ENCODE measurements at places on chromosomes 2 and 18.

- DNase-seq: no peak
Measured at GRCh38 chr2:164913640-164914350, 41.5 kb downstream of the SLC38A11 start.

- DNase-seq: no peak
Measured at GRCh38 chr2:168149986-168150385, 97.4 kb downstream of the STK39 start.

DNA sequence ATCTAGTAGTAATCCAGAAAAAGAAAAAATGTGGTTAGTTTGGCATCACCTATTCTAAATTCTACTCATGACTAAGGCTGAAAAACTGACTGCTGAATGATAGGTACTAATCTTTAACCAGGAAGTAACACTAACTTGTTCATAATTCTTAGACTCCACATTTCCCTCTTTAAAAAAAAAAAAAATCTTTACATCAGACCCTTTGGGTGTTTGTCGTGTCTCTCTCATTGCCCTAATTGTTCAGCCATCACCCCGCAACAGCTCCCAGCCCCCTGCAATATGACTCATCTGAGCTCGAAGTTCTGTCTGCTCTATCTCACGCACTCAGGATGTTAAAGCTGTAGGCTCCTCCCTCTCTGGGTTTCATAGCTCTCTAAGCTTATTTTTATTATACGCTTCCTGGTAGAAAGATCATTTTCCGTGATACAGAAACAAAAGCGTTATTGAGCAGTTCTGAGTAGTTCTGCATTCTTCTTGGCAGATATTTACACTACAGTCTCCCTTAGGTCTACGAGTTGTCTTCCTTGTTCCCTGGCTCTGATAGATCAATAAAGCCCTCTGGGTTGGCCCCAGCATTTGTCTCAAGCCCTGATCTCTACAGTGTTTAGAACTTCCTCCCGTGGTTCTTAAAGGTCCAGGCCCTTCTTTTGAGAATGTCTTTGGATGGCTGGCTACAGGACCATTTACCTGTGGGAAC, 95.6 kb downstream of the TNFRSF11A start:
- DNase-seq: peak; percentile 54

DNA sequence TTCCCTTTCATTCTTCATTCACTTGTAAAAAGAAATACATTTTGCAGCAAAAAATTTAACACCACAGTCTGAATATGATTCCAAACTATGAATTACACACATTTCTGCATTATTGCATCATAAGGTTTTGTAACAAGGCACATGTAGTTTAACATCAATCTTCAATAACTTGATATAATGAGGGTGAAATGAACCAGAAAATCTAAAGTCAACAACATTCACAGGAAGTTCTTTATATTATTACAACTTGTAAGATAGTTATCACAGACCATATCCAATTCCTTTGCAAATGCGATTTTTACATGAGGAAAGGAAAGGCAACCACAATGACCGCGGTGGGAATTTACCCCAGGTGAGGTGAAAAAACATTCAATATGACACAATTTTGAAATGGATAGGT, 213.3 kb downstream of the NAPG start:
- peak; percentile 3 for DNase-seq

GRCh38 chr18:36419900-36420531, 122.5 kb downstream of the FHOD3 start:
- DNase-seq: peak; percentile 9

GRCh38 chr18:54613174-54613573, 22.1 kb downstream of the DYNAP start:
- no peak for DNase-seq

- DNase-seq: no peak
Measured at GRCh38 chr2:96136129-96136720, 2.1 kb downstream of the ASTL start.

GRCh38 chr18:36141576-36141975, 11.9 kb downstream of the ELP2 start:
- DNase-seq: no peak

DNA sequence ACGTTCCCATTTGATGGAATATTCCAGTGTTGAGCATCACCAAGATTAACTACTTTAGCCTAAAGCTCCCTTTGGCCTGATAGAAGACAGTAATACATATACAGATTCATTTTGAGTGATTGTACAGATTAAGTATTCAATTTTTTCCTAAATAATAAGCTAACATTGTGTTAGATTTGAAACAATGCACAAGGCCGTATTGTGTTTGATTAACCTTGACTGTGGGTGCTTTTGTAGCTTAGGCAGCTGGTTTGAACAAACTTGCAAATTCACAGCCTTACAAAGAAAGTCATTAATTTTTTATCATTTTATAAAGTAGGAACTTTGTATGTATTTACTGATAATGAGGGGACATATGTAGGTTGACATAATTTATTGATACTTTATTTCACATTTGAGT, 29.6 kb downstream of the NABP1 start:
- DNase-seq: no peak

DNA sequence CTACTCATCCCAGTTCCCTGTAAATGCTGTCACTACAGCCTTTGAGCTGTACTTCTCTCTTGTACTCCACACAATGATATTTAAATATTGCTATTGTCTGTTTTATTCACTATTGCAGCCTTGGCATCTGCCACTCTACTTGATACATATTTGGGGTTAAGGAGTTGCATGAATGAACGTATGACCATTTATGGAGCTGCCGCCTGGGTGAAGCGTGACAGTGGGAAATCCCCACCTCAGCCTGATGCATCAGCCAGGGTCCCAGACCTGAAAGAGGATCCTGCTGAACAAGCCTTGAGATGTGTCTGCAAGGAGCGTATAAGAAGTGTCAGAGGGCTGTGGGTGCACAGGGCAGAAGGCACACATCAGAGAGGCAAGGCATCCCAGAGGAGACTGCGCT, 39.1 kb downstream of the MRPL35 start:
- no peak for DNase-seq

DNA sequence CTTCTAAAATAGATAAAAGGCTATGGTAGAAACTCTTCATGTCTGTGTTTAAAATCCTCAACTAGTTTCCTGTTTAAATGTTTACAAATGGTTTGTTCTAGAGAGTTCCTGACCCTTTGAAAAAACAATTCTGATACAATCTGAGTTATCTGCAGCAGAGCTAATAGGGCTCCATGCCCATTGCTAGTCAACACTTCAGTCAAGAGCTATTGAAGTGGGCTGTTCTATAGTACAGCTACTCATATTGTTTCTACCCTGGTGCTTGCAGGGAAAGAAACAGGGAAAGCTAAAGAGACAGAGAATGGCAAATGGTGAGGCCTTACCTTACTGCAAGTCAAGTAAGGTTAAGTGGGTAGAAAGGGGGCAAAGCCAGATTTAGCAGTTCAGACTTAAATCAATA, 112.3 kb upstream of the CAVIN2 start:
- no peak for DNase-seq

DNA sequence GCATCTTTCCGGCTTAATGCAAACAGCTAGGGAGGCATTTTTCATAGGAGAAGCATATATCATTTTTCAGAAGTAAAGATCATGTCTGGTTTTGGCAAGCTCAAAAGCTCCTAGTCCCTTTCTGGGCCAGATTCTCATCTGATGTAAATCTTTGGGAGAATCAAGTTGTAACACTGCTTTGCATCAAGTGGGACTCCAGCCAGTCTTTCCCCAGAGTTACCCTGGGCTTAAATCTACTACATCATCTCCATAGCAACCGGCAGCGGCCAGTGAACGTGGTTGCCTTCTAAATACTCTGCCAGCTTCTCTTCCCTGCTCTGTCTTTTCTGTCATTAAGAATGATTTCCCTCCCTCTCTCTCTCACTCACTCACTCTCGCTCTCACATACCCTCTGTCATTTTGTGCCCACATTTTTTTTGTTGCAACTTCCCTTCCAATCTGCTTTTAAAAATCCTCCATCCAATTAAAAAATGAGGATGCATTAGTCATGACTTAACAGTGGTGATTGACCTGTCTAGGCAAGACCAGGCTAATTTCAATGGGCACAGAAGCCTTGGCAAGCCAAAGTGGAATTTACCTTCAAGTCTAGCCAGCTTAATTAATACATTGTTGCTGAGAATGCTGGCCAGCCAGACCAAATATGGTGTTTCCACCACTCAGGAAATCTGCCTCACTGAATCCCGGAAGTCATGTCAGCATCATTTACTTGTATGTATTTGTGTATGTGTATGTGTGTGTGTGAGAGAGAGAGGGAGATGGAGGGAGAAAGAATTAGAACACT, 93.0 kb downstream of the NRP2 start:
- DNase-seq: peak; percentile 82

GRCh38 chr18:33210575-33211189, 229.8 kb downstream of the CCDC178 start:
- DNase-seq: no peak

- DNase-seq: no peak
Measured at GRCh38 chr18:11150271-11150615, 874 bp upstream of the PIEZO2 start.

- DNase-seq: no peak
Measured at GRCh38 chr2:45804987-45805755, 153.7 kb downstream of the PRKCE start.

Measured in RWPE1 (cell line).